Stimulated activated CD8-positive, alpha-beta memory T cell treated with anti-CD3 and anti-CD28 coated beads, Interleukin-4, amount 100 ng/mL, for 1 hour (primary cell): ENCODE measurements at places on chromosomes 4 and X.

- no peak for DNase-seq
These were observed 53.2 kb upstream of the ABCG2 start for GRCh38 chr4:88211473-88212252.

- no peak for DNase-seq
These were observed 62.6 kb downstream of the KIF4A start for GRCh38 chrX:70352496-70352895.

DNA sequence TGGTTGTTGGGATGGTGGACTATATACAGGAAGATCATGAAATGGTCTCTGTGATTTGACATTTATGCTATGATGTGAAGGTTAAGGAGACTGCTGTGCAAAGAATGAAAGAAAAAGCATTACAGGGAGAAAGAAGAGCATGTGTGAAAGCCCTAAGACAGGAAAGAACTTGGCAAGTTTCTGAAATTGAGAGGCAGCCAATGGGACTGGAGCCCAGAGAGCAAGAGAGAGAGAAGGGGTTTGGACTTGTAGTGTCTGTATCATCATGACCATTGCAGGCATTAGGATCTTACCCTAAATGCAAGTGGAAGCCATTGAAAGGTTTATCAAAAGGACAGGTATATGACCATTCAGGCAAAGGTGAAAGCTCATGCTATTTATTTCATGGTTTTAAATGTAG lies 147.1 kb downstream of the NAA11 start:
- DNase-seq = no peak

- DNase-seq = no peak
These were observed 218.1 kb downstream of the ANTXR2 start for GRCh38 chr4:79854856-79855502.

GRCh38 chrX:118823263-118824172 lies at the start of gene ZCCHC12:
Gene ZCCHC12, plus strand, starts transcription at chrX:118823824. Its CDS starts 1,421 bp downstream, at chrX:118825245.
- no peak for DNase-seq

- DNase-seq = no peak
These were observed 98.9 kb downstream of the CPEB2 start for GRCh38 chr4:15100994-15101695.

- no peak for DNase-seq
These were observed 857 bp downstream of the SCML1 start for GRCh38 chrX:17737986-17738713.

- no peak for DNase-seq
These were observed 32.0 kb upstream of the STS start for GRCh38 chrX:7115557-7115956.

DNA sequence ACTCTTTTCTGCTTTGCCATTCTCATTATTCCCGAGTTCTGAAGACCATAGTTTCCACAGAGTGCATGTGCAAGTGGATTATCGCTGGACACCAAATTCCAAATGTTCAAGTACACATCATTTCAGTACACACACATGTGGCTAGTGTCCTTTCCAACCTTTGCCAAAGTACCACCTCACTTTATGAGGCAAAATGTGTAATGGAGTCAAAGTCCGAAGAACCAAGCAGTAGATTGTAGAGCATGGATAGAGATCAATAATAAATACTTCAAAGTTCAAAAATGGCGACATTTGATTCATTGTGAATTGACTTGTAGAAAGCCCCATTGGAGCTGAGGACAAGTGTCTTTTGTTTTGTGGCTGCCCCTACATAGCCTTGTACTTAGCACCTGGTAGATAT lies 115.6 kb downstream of the TMEM164 start:
- no peak for DNase-seq

- DNase-seq = no peak
These were observed 58.1 kb upstream of the ADRA2C start for GRCh38 chr4:3708103-3708510.

DNA sequence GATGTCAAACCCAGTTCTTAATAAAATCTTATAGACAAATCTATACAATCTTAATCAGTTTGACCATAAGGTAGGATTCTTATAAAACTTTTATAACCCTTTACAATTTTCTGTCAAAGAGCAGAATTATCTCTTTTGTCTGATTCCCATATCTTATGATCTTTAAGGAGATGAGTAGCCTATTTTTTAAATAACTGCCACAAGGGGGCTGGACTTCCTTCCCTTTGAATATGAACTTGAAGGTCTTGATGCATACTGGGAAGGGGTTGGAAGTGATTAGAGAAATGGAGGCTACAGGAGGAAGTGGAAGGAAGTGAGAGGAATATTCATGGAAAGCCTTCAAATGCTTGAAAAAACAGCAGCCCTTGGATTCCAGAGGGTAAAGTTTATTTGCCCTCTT lies 111.1 kb downstream of the APOOL start:
- DNase-seq = no peak

- no peak for DNase-seq
These were observed 532 bp upstream of the SH3BP2 start for GRCh38 chr4:2792396-2792710.
